Caco-2 (cell line): ENCODE measurements at places on chromosomes 5 and 9.

DNA sequence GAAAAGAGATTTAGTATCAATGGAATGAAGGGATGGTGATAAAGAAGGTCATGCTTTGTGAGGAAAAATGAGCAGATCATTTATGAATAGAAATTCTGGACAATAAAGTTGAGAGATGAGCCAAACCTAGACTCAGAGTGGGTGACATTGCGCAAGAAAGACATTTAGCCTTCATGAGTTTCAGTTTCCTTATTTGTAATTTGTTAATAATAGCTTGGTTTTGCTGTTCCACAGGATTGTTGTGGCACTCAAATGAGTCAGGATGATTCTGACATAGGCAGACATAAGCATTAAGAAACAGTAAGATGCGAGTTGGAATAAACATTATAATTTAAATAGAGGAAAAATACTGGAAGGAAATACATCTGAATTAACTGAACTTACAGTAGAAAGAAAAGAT, 34.8 kb downstream of the ITGA2 start:
- no peak for DNase-seq

GRCh38 chr5:80468131-80468530, 19.8 kb upstream of the FAM151B start:
- DNase-seq, result no peak

GRCh38 chr9:92140074-92140753, 25.0 kb upstream of the SPTLC1 start:
- peak; percentile 77 for DNase-seq

- DNase-seq, result no peak
Measured at GRCh38 chr9:84669288-84670137, at the start of gene NTRK2. Gene NTRK2 (plus strand): TSS chr9:84669729. CDS start chr9:84670749, 1,020 bp downstream.

GRCh38 chr9:137025517-137025966, 2.5 kb downstream of the ABCA2 start:
- DNase-seq, result no peak

- peak; percentile 17 for DNase-seq
Measured at GRCh38 chr5:36301858-36302603, at the start of gene RANBP3L. Gene RANBP3L (minus strand): TSS chr5:36301902. CDS start chr5:36301416, 486 bp downstream.

DNA sequence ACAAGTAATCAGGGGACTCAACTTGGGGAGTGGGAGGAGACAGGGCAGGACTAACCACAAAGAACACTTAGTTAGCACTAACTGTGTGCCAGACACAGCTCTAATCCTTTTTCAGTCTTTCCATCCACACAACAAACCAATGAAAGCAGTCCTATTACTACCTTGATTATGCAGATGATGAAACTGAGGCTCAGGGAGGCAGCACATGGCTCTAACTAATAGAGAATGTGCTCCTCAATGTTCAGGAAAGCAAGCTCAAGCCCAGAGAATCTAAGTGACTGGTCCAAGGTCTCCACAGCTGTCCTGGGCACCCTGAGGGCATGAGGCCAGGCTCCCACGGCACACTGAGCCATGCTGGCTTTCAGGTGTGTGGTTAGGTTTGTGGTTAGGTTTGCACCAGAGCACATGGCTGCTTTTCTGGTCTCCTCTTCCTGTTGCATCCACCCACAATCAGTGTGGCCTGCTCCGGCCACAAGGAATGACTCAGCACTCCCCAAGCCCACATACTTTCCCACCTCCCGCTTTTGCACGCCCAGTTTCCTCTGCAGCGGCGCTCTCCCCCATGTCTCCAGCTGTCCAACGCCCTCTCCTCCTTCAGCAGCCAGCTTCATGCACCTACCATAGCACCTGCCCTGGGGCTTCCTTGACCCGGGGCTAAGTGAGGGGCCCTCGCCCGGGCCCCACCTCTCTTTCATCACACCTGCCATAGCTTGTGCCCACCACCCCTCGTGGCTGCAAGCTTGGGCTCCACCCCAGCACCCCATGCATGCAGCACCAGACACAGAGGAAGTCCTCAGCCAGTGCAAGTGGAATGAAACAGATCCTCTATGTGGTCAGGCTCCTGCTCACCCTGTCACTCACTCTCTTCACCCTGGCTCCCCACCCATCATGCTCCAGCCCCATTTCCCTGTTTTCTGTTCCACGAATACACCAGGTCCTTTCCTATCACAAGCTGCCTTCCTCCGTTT, 133.1 kb downstream of the GABBR2 start:
- no peak for DNase-seq

DNA sequence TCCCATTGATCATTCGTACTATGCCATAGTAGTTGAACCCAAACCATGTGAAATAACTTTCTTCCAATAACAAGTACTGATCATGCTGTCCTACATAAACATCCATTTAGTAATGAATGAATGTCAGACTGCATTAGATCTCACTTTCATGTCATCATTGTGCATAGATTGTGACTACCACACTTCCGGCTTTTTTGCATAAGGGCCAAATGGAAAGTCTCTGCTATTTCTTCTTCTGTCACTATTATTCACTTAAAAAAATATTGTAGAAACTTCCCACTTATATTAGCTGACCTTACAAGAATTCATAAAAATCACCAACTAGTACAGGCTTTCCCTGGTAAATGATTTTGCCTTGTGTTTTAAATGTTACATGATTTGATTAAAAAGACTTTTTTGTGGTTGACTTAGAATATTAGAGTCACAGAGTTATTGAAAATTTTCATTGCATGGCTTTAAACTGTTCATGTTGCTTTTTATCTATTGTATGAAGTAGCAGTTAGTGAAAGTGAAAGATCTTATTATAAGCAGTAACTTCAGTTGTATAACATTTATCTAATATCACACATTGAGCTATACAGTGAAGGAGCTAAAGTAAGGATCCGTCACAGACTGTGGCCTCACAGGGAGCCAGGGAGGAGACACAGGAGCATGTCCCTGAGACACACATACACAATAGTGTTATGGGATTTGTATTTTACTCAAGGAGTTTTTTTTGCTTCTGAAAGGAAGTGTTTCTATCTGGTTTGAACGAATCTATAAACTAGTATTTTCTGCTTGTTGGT, 33.9 kb downstream of the LMNB1 start:
- no peak for DNase-seq

DNA sequence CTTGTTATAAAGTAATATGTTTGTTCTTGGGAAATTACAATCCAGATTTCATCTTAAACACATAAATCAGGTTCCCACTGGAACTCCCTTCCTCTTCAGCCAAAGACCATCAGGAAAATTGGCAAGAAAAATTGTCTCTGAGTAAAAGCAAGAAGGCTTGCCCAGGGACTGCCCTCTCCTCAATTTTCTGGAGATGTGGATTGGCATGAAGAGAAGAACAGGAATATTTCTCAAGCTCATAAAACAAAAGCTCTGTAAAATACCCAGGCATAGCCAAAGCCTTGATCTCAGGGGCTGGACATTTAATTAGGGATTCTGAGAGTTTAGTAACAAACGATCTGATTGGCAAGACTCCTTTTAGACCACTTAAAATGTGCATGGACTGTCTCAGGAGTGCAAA, 223.4 kb downstream of the ZNF608 start:
- DNase-seq, result no peak

DNA sequence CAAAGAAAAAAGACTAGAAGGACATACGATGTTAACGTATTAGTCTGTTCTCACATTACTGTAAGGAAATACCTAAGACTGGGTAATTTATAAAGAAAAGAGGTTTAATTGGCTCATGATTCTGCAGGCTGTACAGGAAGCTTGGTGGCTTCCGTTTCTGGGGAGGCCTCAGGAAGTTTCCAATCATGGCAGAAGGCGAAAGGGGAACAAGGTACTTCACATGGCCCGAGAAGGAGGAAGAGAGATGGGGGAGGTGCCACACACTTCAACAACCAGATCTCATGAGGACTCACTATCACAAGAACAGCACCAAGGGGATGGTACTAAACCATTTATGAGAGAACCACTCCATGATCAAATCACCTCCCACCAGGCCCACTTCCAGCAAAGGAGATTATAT, 110.1 kb downstream of the CARTPT start:
- DNase-seq, result no peak

DNA sequence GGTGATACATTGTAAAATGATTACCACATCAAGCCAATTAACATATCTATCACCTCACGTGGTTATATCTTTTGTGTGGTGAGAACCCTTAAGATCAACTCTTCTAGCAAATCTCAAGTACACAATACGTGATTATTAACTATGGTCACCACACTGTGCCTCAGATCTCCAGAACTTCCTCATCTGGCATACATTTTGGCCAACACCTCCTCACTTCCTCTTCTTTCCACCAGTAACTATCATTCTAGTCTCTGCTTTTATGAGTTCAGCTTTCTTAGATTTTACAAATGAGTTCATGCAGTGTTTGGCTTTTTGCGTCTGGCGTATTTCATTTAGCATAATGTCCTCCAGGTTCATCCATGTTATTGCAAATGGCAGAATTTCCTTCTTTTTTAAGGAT, 35.8 kb downstream of the PRKACG start:
- no peak for DNase-seq

DNA sequence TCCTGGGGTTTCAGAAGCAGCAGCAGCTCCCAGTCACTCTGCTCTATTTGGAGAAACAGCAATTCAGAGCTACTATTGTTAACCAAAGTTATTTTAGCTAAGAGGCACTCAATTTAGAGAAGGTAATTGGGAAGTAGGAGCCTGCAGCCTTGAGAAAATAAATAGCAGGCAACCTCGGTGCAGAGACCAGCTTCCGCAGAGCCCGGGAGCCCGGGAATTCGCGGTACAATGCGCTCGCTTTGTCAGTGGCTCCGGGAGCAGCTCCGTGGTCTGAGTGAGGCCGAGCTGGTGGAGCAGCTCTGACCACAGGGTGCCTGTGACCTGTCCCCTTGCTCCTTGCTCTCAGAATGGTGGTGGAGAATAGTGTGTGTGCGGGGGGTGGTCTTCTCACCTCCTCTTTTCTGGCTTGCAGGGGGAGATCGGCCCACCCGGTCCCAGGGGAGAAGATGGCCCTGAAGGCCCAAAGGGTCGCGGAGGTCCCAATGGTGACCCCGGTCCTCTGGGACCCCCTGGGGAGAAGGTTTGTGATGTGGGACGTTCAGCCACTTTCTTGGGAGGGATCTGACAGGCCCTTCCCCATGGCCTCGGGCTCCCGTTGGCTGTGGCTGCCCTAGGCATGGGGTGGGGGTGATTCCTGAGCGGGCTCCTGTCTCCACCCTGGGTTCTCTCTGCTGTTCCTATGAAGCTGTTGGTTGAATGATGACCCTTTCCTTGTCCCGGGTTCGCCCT, 95.9 kb upstream of the FCN2 start:
- no peak for DNase-seq

- no peak for DNase-seq
Measured at GRCh38 chr9:117649126-117649525, 55.1 kb upstream of the TLR4 start.

GRCh38 chr9:33840381-33840780, 23.4 kb downstream of the UBE2R2 start:
- no peak for DNase-seq

- no peak for DNase-seq
Measured at GRCh38 chr5:82584631-82585030, 306.5 kb upstream of the RPS23 start.

DNA sequence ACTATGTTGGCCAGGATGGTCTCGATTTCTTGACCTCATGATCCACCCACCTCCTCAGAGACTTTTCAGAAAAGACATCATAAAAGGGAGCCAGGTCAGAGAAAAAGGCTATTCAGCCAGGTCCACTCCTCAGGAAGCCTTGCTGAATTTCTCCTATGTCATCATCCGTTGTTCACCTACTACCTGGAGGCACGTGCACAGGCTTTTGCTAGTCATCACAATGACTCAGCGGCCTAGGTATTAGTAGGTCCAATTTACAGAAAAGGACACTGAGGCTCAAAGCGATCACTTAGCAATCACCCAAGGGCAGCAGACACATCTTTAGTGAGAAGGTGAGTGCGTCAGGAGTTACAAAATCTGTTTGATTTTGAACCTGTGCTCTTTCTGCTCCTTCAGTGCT, 72.3 kb upstream of the RAD23B start:
- DNase-seq, result no peak
